ENCODE measurements at places on chromosomes 6 and 20. TPM values are rescaled to one million over a fixed set of nuclear protein-coding genes. Genes with fewer than 3 reads are reported as not detected.

DNA sequence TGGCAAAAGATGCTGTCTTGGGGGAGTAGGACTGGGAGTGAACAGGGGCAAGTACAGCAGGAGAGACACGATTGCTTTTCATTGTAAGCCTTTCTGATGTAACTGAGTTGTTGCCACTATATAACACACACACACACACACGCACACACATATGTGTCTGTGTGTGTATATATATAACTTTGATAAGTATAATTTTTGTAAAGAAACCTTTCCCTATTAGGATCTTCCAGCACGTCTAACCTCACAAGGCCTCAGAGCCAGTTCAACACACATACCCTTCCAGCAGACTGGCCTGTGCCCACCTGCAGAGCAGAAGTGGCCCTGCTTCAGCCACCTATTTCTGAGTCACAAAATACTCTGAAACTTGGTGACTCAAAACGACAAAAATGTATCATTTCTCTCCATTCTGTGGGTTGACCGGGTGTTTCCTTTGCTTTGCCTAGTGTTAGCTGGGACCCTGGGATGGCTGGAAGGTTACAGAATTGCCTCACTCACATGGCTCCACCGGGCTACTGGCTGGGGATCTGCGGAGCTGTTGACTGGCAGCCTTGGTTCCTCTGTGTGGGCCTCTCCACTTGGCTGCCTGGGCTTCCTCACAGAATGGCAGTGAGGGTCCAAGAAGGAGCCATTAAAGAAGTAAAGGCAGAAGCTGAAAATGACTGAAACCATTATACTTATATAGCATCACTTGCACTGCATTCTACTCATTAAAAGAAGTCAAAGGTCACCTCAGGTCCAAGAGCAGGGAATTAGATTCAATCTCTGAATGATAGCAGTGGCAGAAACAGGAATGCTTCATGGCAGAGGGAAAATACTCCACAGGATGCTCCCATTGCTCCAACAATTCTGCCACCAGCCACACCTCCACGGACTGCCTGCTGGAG, 126.4 kb downstream of the BANF2 start:
- DNase-seq, result no peak

Gene TMEM74B
- total RNA-seq, result 2.0 TPM

GRCh38 chr6:37566111-37566949, 66.6 kb upstream of the CCDC167 start:
- peak; percentile 34 for DNase-seq

GRCh38 chr6:34919651-34920050, 30.6 kb downstream of the ANKS1A start:
- DNase-seq, result no peak

- no peak for DNase-seq
These were observed 62.2 kb downstream of the KCNB1 start for GRCh38 chr20:49420292-49420691.
